Fibroblast of lung (primary cell): ENCODE measurements at places on chromosomes 6 and 20. TPM values are rescaled to one million over a fixed set of nuclear protein-coding genes. Genes with fewer than 3 reads are reported as not detected.

PRR18 gene
- not detected in 2 replicates for total RNA-seq

PDYN gene
- not detected in 2 replicates for total RNA-seq

RAET1G gene
- 3.3 and 8.8 TPM in 2 replicates for total RNA-seq

TFAP2D gene
- not detected in 2 replicates for total RNA-seq

CNKSR3 gene
- total RNA-seq, result 3.9 and 14.0 TPM in 2 replicates

GLP1R gene
- total RNA-seq, result not detected in 2 replicates

LY6G6D gene
- total RNA-seq, result not detected in 2 replicates

HLA-DQB2 gene
- not detected in 2 replicates for total RNA-seq
